ENCODE measurements at places on chromosomes 3 and 15. TPM values are rescaled to one million over a fixed set of nuclear protein-coding genes. Genes with fewer than 3 reads are reported as not detected.

ZNF662 gene
- 7.3 TPM for total RNA-seq

GRCh38 chr3:113157408-113158030 is 53.8 kb upstream of the BOC start:
- no peaks in the 10 kb centered on the region for H3K27me3 ChIP-seq
- H3K4me1 ChIP-seq, result no peaks in the 10 kb centered on the region
- H3K27ac ChIP-seq, result no peak overlapping the region
- no peaks in the 10 kb centered on the region for H3K36me3 ChIP-seq

LINGO1 gene
- 0.86 TPM for total RNA-seq

- no peaks in the 10 kb centered on the region for H3K27me3 ChIP-seq
- H3K27ac ChIP-seq, result no peak overlapping the region
- no peak for DNase-seq
- H3K4me3 ChIP-seq, result no peak overlapping the region
These were observed 147.0 kb upstream of the EOMES start for GRCh38 chr3:27869152-27869551.

CCR1 gene
- total RNA-seq, result 47.4 TPM
